ENCODE measurements at places on chromosomes 12 and 14.

- DNase-seq = peak; percentile 70
These were observed 16.3 kb downstream of the ST8SIA1 start for GRCh38 chr12:22318108-22318737.

DNA sequence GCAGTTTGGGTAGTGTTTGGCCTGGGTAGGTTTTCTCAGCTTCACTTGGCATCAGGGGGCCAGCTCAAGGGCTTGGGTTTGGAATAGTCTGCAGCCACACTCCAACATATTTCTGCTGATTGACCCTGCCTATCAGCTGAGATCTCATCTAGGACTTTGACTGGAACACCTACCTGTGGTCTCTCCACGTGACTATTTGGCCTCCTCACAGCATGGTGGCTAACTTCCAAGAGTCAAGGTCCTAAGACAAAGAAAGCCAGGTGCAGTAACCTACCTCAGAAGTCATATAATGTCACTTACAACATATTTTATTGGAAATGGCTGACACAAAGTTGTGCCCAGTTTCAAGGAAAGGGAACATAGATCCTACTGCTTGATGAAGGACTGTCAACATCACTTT, 481.0 kb downstream of the EGLN3 start:
- no peak for DNase-seq

DNA sequence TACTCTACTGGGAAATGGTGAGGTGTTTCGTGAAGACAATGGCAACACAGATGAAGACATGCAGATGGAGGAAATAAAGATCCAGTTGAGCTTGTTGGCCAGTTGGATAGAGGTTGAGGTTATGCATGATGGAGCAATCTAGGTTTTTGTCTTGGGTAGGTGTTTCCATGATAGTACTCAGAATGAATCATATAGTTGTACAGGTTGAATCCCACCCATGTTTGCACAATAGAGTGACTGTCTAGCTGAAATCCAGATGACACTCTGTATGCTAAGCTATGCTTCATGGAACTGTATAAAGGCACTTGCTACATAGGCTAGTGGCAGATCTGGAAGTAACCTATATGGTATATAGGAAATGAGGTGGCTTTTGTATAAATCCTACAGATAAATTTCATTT, 264.9 kb downstream of the NAV3 start:
- DNase-seq = no peak

DNA sequence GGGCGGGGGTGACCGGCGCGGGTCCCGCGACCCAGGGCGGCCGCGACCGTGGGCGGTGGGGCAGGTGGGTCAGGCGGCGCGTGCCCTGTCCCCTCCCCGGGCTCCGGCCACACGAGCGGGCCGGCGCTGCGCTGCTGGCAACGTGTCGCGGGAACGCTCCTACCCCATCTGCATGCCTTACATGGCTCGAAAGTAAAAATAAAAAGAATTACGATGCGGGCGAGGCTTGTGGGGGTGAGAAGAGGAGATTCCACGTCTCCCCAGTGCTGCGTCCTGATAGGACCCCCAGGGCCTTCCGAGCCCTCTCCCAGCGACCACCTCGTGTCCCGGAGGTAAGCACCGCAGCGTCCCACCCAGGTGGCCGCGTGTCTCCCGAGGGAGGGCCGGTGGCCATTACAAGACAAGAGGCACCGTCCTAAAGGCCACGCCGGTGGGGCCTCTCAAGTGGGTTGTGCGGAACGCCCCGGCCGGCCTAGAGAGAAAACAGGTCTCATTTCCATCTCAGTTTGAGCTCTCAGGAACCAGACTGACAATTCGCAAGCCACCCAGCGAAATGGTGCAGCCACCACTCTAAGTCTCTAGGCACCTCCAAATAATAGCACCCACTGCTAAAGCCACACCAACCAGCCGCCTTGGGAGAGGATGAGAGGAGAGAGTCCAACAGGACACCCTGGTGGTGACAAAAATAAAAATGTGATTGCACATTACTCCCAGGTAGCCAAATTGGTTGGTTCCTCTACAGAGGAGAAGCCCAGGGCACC, 612 bp upstream of the FOXN3 start:
- peak; percentile 42 for DNase-seq

- no peak for DNase-seq
These were observed 769 bp upstream of the ZNF740 start for GRCh38 chr12:53179687-53180219.

- DNase-seq = no peak
These were observed 4.0 kb upstream of the HOXC10 start for GRCh38 chr12:53980802-53981496.

- DNase-seq = peak; percentile 34
These were observed 103.8 kb upstream of the FKBP4 start for GRCh38 chr12:2691006-2691344.

DNA sequence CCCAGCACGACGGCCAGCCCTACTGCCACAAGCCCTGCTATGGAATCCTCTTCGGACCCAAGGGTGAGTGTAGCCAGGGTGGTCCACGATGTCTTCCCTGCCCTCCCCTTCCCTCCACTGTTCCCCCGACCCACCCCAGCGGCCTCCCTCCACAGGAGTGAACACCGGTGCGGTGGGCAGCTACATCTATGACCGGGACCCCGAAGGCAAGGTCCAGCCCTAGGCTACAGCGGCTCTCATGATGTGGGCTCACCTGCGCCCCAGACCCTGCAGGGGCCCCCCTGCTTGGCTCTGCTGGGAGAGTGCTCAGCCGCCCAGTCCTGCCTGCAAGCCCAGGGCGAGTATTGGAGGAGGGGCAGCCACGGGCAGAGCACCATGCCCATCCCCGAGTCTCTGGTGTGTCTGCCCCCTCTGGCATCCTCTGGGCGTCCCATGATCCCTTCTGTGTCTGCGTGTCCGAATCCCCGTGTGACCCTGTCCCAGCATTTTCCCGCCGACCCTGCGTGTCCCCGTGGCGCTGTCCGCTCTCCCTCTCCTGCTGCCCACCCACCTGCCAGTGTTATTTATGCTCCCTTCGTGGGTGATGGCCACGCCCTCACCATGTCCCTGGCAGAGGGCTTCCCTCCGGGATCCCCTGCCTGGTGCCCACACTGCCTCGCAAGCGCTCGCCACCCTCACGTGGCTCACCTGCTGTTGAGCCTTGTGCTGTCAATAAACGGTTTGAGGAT, 5.0 kb downstream of the CRIP2 start:
- DNase-seq = no peak

- DNase-seq = no peak
These were observed 20.5 kb downstream of the UBC start for GRCh38 chr12:124893792-124894516.

GRCh38 chr14:75363570-75364227, 64.1 kb upstream of the JDP2 start:
- no peak for DNase-seq

- DNase-seq = no peak
These were observed 68.1 kb upstream of the KRR1 start for GRCh38 chr12:75579552-75579951.

DNA sequence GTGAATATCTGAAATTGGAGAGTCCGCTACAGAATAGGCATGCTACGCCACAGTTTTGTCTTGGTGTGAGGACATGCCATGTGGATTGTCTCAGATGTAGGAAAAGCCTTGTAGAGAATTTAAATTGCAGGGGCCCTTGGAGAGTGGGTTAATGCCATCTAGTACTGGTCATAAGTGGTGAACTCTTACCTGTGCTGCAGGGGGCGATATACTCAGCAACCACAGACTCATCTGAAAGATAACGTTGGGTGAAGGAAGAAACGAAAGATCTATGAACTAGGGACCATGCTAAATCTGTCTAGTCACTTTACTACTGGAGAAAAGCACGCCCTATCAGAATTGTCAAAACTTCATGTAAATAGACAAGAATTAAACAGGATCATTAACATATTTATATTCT, 33.7 kb upstream of the A2M start:
- DNase-seq = no peak

DNA sequence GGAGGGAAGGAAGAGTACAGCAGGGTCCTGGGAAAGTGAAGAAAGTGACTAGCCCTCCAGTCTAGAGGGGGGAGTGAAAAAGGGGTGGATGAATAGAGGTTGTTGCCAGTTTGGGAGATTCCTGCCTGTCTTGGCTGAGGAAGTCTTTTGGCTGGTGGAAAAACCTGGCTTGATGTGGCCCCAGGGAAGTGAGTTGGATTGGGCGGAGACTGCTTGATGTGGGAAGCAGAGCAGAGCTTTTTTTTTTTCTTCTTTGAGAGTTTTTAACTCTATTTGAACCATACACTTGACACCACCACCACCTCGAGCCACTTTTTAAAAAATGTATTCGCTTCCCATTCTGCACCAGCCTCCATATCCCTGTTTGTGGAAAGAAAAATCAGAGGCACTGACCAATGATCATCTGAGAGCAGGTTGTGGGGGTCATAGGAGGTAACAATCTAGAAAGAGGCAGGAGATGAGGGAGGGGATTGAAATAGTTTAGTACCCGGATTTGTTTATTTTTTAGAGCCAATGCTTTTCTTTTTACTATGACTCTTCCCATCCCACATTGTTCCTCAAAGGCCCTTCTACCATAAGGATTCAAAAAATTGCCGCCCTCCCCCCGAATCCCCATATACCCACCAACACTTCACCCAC, 690 bp upstream of the DTX3 start:
- DNase-seq = peak; percentile 46

DNA sequence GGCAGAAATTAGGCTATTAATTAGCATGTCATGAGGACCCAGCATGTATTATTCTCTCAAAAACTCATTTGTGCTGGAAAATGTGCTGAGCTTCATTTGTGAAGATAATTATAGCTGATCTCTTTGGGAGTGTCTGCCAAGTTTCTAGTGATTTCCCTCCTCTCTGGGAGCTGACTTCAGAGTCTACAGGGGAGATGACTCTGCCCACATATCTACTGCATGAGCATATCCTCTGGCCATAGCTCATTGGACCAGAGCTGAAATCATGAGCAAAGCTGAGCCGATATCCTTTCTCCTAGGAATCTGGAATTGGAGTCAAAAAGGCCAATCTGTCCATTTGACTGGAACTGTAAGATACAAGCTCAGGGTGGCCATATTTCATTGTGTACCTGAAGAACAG, 5.9 kb downstream of the CCDC198 start:
- DNase-seq = peak; percentile 71

- no peak for DNase-seq
These were observed 122.5 kb upstream of the BCAT1 start for GRCh38 chr12:25071366-25071765.

GRCh38 chr14:57492859-57493258, 798 bp downstream of the CCDC198 start:
- peak; percentile 93 for DNase-seq

- DNase-seq = peak; percentile 19
These were observed 36.3 kb upstream of the WDR89 start for GRCh38 chr14:63677891-63678379.

GRCh38 chr12:63362791-63363190, 211.8 kb upstream of the AVPR1A start:
- DNase-seq = peak; percentile 42

DNA sequence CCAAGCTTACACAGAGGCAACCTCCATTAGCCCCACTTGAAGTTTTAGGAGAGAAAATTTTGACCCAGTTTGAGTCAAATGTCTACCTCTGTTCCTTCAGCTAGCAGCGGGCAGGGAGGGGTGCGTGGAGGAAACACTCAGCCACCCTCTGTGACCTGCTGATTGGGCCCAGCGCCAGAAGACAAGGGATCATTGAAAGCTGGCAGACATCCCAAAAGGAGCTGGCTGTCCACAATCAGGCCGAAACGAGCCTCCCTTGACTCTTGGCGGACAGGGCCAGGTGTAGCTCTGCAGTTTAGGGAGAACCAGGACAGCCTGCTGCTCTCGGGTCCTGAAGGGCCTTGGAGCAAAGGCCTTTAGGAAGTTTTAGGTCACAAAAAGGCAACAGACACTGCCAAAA, 41.3 kb downstream of the CD9 start:
- no peak for DNase-seq

DNA sequence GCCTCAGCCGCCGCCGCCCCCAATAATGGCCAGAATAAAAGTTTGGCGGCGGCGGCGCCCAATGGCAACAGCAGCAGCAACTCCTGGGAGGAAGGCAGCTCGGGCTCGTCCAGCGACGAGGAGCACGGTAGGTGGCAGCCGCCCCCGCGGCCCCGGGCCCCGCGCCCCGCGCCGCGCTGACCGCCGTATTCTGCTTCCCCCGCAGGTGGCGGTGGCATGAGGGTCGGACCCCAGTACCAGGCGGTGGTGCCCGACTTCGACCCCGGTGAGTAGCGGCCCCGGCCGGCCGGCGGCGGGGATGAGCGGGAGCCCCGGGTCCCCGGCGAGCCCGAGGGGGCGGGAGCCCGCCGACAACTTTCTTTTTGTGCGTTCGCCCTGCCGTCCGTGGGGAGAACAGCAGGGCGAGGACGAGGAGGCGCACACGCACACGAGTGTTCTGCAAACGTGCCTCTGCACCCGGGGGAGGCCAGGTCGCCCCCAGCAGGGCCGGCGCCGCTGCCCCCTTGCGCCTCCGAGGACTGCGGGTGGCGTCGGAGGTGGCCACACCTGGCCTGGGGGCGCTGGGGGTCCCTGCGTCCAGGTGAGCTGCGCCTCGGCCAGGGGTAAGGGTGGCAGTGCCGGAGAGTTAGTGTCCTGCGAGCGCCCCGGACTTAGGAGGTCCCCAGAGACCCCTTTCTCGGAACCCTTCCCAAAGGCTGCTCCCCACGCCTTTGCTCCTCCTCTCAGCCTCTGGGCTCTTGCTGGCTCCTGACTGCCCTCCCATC, 794 bp downstream of the RCOR1 start:
- no peak for DNase-seq

DNA sequence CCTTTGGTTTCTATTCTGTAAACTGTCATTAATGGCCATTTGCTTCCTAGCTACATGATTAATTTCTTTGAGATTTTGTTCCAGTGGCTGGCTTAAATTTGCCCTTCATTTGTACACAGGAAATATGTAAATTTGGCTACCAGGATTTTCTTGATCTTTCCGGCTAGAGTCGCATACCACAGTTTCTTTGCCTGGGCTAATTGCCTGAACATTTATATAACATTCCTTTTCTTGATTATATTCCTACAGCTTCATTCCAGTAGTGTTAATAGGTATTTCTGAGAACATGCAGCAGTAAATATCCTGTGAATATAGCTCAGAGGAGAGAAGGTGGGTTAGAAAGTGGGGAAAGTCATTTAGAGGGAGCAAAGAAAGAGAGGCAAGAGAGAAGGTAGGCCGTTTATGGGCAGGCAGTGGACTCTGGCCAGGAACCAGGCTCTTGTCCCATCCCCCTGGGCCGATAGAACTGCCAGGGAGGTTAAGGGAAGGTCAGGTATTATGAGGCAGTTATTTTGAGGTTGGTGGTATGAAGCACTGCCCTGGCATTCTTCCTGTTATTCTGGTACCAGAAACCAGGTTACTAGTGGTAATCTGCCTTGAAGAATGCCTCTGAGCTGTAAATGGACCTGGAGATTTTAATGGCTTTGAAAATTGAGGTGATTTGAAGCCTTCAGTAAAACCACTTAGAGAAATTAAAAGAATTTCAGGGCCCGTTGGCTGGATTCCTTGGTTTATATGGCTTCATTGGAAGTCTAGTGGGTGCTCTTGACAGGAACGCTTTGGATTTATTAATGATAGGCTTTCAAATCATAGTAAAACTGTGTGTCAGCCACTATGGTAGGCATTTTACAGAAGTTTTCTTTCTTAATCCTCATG, 4.4 kb downstream of the RNF10 start:
- DNase-seq = peak; percentile 53

GRCh38 chr14:102510616-102511520, 1.3 kb upstream of the ANKRD9 start:
- no peak for DNase-seq

- DNase-seq = no peak
These were observed 32.8 kb downstream of the KIF26A start for GRCh38 chr14:104171029-104171697.

- peak; percentile 48 for DNase-seq
These were observed 77.6 kb downstream of the ZFP36L1 start for GRCh38 chr14:68714991-68715924.

- no peak for DNase-seq
These were observed 63.8 kb downstream of the RIN3 start for GRCh38 chr14:92577321-92577742.
